ENCODE measurements at places on chromosomes 5 and 9.

DNA sequence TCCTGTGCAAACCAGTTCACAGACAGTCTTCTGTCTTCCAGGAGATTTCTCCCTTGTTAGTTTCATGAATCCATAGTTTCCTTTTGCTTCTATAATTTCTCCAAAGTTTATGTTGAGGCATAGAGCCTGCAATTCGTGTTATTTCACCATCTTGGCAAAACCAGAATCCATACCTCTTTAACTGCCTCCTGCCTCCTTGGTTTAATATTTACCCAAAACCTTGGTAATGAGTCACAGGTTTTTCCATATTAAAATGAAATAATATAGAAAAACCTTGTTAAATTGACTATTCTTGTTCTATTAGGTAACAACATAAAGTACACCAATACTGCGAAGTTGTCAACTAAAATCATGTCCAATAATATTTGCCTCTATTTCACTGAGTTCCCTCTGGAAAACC, 459.7 kb downstream of the HINT1 start:
- DNase-seq = no peak

GRCh38 chr9:135046739-135047350, 40.6 kb upstream of the OLFM1 start:
- DNase-seq = no peak

DNA sequence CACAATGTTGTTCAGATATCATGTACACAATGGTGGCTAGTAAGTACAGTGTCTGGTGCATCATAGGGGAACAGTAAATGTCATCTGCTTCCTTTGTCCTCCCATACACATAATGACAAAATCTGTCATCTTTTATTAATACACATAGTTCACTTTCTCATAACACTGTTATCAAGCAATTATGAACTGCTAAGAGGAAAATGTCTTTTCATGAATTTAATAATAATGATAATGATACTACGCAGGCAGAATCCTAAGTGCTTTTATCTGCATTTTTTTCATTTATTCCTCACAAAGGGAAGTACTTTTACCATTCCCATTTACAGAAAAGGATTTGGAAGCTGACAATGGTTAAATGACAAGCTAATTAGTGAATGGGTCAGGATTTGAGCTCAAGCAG, 35.7 kb downstream of the DPYSL3 start:
- no peak for DNase-seq

DNA sequence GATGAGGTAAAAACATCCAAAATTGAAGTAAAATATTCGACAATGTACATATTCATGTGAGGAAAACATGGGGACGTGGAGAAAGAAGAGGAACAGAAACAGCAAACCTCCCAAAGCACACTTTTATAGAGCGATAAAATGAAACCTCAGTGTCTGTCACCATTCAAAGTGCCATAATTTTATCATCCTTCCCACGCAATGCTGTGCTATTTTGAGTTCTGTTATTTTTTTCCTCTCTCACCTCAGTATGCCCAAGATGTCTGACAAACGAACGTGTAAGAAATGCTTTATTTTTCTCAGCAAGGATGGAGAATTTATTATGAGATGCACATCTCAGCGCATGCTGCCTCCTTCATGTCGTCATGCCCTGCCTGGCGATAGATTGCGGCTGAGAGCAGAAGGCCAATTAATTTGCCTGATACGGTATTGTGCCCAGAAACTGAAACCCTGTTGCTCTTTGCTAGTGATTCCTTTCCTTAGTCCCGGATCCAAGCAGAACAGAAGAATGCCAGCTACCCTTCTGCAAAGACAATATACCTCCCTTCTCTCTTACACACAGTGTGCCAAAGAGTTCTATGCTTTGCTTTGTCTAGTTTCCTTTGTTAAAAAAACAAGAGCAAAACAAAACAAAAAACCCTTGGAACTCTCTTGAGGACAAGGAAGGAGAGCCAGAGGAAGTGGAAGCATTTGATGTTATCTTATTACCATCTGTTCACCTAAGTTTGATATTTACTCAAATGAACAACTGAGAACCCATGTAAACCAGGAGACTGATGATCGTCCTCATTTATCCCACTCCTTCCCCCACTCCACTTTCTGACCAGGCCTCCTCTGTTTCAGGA, 192.4 kb downstream of the SEMA6A start:
- no peak for DNase-seq

- peak; percentile 24 for DNase-seq
Observed at GRCh38 chr9:130343445-130343918, 77.9 kb downstream of the HMCN2 start.

DNA sequence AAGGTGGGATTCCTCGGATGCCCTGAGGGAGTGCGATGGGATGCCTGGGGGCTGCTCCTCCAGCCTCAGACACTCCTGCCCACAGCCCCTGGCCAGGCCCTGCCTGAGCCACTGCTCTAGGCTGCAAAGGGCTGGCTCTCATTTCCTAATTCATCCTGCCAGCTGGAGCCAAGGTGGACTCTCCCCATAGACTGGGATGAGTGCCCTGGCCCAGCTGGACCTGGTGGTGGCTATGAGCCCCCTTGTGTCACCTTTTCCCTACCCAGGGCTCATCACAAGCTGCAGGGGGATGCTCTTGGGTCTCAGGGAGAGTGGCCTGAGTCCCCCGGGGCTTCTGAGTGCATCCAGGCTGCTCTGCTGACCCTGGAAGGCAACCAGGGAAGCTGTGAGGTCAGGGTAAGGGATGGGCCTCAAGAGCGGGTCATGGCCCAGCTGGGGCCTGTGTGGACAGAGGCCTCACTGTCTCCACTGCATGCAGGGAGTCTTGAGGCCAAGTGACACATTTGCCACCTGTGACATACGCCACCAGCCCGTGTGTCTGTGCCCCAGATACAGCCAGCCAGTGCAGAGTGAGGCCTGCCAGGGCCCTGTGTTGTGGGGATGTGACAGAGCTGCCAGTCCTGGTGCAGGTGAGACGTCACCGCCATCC, 102.7 kb upstream of the IER5L start:
- DNase-seq = no peak

DNA sequence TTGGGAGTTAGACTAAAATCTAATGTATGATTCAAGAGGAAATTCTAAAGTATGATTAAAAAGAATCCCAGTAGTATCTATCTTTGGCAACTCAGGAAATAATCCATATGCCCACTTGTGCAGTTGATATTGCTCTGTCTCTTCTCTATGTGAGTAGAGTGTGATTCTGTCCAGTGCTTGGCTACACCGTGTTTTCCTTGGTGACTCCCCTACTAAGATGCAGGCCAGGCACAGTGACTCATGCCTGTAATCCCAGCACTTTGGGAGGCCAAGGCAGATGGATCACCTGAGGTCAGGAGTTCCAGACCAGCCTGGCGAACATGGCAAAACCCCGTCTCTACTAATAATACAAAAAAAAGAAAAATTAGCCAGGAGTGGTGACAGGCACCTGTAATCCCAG, 495.4 kb downstream of the MAT2B start:
- no peak for DNase-seq

- DNase-seq = no peak
Observed at GRCh38 chr5:109947667-109948066, 257.9 kb downstream of the MAN2A1 start.

GRCh38 chr5:134111741-134112647, 2.5 kb upstream of the TCF7 start:
- DNase-seq = no peak

- DNase-seq = peak; percentile 83
Observed at GRCh38 chr9:128191406-128192046, at the start of gene CIZ1. Gene CIZ1, minus strand, starts transcription at chr9:128191572. Its CDS starts 715 bp downstream, at chr9:128190857.

- DNase-seq = no peak
Observed at GRCh38 chr5:55441954-55442353, 92.8 kb downstream of the PLPP1 start.

GRCh38 chr5:166493612-166494011, 1797.8 kb upstream of the WWC1 start:
- no peak for DNase-seq
